ENCODE measurements at places on chromosomes 16 and 17.

DNA sequence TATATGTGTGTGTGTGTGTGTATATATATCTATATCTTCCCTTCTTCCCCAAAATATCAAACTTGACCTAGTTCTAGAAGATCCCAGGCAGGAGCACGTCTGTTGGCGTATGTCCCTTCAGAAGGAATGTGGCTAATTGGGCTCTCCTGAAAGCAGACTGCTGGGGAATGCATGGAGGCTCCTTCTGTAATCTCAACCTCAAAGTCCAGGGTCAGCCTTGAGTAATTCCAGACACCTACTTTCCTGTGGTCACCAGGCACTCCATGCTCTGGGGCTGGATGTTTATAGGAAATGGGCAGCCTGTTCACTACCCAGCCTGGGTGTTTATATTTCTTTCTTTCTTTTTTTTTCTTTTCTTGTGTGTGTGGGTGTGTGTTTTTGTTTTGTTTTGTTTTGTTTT is 13.4 kb downstream of the BCO1 start:
- DNase-seq, result no peak

DNA sequence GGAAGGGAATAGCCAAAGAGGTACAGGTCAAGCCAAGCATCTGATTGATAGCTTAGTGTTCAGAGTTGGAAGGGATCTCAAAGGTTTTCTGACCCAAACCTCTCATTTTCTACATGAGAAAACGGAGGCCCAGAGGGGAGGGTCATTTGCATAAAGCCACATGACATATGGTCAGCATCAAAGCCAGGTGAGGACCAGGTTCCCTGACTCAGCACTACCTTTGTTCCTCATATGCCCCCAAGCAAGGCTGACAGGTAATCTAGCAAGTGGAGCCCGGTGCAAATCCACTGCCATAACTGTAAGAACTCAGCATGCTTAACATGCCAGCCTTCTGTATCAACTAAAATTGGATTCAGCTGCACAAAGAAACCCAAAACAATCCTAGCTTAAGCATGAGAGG is 28.2 kb upstream of the CCL1 start:
- no peak for DNase-seq

DNA sequence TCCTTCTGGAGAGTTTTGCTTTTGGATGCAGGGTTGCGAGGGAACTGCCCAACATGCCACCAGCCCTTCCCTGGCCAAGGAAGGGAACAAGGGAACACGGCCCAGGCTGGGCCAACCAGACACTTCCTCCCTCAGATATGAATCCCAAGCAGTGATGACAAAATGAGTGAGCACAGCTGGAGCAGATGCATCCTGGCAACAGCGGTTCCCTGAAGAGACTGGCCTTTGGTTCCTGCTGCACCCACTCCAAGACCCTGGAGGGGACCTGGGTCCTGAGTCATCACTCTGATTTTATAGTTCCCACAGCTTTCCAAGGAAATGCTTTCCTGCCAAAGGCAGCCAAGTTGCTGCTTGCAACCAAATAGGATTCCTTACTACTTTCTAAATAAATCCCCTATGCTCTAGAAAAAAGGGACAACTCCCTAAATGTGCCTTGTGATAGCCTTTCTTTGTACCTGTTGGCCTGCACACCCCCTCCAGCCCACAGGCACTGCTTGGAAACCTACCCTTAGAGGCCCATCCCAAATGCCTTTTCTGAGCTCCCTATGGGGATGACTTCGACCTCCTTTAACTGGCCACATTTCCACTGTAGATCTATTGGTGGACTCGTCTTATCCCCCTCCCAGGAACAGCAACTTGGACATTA is 5.3 kb downstream of the ST3GAL2 start:
- no peak for DNase-seq

DNA sequence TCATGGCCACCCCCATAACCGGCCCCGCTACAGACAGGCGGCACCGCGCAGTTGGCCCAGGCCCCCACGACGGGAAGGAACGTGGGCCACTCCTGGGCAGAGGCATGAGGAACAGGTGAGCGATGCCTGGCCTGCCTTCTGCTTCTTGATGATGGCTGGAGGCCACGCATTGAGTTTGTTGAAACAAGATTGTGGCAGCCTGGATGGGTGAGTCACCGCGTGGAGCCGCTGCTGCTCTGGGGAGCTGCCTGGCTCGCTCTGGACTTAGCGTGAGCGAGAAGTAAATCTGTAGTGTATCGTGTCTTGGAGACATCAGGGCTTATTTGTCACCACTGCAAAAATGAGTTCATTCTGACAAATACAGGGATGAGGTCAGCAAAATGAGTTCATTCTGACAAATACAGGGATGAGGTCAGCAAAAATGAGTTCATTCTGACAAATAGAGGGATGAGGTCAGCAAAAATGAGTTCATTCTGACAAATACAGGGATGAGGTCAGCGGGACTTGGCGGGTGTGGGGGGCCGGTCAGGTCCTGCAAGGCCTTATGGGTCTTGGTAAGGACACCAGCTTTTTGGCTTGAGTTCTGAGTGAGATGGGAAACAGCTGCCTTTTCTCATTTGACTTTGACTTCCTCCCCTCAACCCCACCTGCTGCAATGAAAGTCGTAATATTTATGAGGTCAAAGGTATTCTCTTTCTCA is 93.0 kb downstream of the SEC14L1 start:
- peak; percentile 91 for DNase-seq

GRCh38 chr17:40568074-40568836 is 3.0 kb upstream of the CCR7 start:
- no peak for DNase-seq

- DNase-seq, result no peak
Observed at GRCh38 chr17:520447-521182, 168.0 kb upstream of the RPH3AL start.

DNA sequence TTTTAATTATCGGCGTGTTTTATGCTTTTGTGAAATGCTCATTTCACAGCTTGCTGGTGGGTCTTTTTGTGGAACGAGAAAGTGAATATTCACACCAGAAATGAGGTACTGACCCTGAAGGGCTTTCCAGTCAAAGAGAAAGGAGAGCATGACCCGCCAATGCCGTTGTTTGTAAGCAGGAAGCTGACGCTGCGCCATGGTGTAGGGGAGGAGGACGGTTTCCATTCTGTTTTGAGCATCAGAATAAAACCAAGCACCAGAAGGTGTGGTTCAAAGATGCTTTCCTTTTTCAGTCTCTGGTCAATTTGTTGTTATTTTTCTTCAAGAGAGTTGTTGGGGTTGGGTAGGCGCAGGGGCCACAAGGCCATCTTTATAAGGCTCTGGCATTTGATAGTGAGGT is 669.3 kb downstream of the WWOX start:
- DNase-seq, result no peak

GRCh38 chr17:10992106-10992880 is 154.4 kb upstream of the PIRT start:
- DNase-seq, result no peak

DNA sequence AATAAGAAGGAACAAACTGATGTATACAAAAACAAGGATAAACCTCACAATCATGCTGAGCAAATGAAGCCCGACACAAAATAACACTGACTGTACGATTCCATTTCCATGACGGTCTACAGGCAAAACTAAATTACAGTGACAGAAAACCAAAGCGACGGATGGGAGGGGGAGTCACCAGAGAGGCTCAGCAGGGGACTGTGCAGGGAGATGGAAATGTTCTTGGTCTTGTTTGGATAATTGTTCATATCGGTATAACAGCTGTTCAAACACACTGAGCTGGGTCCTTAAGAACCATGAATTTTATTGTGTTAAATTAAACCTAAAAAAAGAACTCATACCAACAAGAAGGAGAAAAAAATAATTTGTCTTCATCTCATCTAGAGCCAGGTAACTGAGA is 97.8 kb downstream of the NXN start:
- DNase-seq, result peak; percentile 39

- no peak for DNase-seq
Observed at GRCh38 chr17:63774969-63775265, 947 bp downstream of the DDX42 start.

- DNase-seq, result no peak
Observed at GRCh38 chr16:88936008-88936555, 40.9 kb downstream of the CBFA2T3 start.

DNA sequence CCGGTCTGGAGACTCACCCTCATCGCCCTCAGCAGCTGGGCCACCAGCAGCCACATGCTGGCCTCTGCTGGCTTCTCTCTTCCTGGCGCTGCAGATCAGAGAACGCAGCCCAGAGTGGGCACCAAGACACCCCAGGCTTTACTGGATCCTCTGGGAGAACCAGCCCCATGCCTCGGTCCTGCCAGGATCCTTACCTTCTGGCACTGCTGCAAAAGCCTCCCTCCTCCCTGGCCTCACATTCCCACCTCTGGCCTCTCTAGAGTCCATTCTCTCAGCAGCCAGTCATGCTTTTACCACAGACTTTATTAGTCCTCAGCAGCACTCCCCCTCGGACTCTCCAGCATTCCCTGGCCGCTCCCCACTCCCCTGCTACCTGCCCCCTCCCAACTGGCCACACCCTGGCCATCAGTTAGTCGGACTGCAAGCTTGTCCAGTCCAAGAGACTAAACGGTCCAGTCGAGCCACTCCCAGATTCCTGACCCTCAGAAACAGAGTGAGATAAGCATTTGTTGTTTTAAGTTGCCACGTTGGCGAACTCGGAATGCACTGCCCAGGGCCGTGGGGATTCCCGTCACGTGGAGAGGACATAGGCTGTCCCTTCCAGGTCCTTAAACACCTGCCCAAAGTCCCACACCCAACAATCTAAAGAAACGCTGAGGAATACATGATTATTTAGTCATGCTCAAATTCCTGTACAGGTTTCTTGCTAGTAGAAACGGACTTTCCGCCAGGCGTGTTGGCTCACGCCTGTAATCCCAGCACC is 5.9 kb upstream of the SPG7 start:
- no peak for DNase-seq

GRCh38 chr16:68090130-68090529 is 5.0 kb downstream of the NFATC3 start:
- DNase-seq, result no peak

- no peak for DNase-seq
Observed at GRCh38 chr16:30526137-30526822, at the start of gene ZNF768. TSS of gene ZNF768 (minus strand) at chr16:30526566. CDS start at chr16:30526413, 153 bp downstream.

DNA sequence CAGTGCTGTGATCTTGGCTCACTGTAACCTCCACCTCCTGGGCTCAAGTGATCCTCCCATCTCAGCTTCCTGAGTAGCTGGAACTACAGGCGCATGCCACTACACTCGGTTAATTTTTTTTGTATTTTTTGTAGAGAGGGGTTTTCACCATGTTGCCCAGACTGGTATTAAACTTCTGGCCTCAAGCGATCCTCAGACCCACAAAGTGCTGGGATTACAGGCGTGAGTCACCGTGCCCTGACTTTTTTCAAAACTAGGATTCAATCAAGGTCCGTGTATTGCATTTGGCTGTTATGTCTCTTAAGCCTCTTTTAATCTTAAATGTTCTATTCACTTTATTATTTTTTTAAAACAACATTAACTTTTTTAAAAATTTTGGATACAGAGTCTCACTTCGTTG is 4.3 kb upstream of the CCL22 start:
- DNase-seq, result no peak

GRCh38 chr17:64036198-64036922 is 15.9 kb upstream of the ICAM2 start:
- DNase-seq, result no peak

DNA sequence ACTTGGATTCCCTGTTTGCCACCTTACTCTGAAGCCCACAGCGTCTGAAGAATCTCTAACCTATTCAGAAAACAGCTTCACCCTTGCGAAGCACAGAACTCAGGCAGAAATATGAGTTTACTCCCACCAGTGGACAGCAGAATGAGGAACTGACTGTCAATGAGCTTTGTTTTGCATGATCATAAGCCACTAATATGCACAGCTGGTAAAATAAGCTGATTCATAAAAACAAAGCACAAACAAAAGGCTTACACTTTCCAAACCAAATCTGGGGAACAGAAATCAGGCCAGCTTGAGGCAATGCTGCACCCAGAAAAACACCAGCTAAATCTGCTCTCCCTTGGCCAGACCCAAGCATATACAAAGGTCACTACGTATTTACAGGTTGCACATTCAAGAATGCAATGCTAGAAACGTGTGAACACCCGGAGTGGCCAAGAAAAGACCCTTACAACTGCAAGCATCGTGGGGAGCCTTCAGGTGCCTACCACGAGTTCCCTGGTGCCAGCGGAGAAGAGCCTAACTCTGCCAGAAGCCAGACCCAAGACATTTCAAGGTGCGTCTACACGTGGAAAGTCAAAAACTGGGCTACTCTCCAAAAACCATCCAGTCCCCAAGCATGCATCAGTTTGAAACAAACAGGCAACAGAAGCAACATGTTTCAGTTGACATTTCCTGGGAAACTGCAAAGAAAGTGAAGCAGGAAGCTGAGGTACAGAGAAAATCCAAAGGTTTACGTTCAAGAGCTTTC is 207.1 kb downstream of the ZFHX3 start:
- DNase-seq, result no peak

GRCh38 chr17:45261577-45262515 is at the start of gene SPATA32:
TSS of gene SPATA32 (minus strand) at chr17:45262094. CDS start at chr17:45262016, 78 bp downstream.
- no peak for DNase-seq

DNA sequence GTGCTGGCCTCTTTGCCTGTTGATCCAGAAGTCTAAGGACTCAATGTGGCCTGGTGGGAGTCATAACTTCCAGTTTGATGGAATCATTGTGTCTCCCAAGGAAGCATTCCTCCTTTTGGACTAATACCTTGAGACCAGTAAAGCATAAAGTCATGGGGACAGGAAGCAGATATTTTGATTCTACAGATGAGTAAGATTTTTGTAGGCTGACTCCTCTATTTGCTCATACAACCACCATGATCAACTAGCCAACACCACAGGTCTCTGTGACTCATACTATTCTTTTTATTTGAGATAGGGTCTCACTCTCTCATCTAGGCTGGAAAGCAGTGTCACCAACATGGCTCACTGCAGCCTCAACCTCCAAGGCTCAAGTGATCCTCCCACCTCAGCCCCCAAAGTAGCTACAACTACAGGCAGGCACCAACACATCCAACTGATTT is 6.2 kb downstream of the MT2A start:
- DNase-seq, result no peak

- DNase-seq, result peak; percentile 74
Observed at GRCh38 chr17:77738751-77739531, 219.6 kb upstream of the TNRC6C start.

DNA sequence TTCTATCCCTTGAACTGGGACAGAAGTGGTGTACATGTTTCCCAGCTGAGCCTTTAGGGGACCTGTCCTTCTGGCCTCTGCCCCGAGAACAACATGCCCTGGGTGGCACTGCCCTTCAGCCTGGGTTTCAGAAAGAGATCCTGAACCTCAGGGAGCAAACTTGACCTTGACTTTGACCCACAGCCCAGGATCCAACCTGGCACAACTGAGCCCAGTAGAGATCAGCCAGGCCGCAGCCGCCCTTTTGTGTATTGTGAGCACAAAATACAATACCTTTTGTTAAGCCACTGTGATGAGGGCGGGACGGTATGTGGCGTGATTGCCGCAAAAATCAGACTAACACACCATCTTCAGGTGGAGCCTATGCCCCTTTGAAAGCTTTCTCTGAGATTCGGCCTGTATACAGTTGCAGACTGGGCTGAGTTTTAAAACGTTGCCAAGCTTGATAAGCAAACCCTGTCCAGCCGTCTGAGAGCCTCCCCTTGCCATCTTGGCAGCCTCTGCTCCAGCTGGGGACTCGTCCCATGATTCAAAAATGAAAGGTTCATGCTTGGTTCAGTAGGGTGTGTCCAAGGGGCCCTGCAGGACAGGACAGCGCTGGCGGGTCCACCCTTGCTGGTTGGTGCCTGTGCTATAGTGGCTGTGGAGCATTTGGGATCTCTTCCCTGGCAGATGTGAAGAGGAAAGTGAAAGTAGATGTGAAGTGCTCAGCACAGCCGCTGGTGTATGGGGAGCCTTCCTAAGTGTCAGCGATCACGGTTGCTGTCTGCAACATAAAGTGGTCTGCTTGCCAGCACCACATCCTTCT is 40.3 kb downstream of the FOXL1 start:
- DNase-seq, result no peak

All from SHP77 treated with DMSO at 0.1 percent for 48 hours (cell line).